ENCODE measurements at places on chromosomes 2 and 18.

DNA sequence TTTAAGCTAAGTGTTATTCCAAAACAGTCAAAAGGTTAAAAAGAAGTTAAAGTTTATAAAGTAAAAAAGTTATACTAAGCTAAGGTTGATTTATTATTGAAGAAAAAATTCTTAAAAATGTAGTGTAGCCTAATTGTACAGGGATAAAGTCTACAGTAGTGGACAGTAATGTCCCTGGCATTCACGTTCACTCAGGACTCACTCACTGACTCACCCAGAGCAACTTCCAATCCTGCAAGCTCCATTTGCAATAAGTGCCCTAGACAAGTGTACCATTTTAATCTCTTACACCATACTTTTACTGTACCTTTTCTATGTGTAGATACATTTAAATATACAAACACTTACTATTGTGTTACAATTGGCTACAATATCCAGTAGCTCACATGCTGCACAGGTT is 86.1 kb downstream of the CACNB4 start:
- DNase-seq = no peak

GRCh38 chr2:119011162-119011909 is 69.3 kb downstream of the MARCO start:
- peak; percentile 69 for DNase-seq

- DNase-seq = no peak
Measured at GRCh38 chr2:128414351-128414750, 95.7 kb upstream of the HS6ST1 start.

DNA sequence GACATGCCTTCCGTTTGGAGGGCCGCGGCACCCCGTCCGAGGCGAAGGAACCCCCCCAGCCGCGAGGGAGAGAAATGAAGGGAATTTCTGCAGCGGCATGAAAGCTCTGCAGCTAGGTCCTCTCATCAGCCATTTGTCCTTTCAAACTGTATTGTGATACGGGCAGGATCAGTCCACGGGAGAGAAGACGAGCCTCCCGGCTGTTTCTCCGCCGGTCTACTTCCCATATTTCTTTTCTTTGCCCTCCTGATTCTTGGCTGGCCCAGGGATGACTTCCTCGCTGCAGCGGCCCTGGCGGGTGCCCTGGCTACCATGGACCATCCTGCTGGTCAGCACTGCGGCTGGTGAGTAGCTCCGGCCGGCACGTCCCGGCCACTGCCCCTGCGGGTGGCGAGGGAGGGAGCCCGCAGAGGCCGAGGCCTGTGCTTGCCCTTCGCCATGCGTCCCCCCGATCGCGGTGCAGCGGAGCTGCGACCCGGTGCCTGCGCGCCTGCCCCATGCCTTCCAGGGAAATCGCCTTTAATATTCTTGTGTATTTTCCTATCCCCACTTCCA is 1.2 kb downstream of the BMPR2 start:
- peak; percentile 68 for DNase-seq

GRCh38 chr2:20596193-20596972 is 54.5 kb downstream of the HS1BP3 start:
- DNase-seq = no peak

- no peak for DNase-seq
Measured at GRCh38 chr2:197191940-197192322, 118.6 kb downstream of the ANKRD44 start.

- DNase-seq = peak; percentile 21
Measured at GRCh38 chr2:9629222-9630116, 1.3 kb downstream of the YWHAQ start.

- no peak for DNase-seq
Measured at GRCh38 chr2:45669032-45669486, 17.6 kb downstream of the PRKCE start.

DNA sequence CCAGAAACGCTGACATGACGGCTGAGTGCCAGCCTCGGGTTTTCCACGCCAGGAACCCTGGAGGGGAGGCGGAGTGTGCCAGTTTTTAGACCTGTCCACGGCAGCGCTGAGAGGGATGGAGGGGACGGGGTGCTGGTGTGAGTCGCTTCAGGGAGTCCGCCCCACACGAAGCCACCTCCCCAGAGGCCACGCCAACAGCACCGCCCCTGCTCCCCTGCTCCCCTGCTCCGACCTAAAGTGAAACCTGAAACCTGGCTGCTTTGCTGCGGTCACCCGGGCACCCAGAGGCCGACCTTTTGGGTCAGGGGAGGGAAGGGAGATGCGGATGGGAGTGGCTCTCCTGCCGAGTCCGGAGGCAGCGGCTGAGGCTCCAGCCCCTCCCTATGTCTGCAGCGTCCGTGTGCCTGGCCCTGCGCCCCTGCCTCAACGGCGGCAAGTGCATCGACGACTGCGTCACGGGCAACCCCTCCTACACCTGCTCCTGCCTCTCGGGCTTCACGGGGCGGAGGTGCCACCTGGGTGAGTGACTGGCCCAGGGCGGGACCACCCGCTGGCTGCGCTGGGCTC is 38.1 kb downstream of the SNED1 start:
- no peak for DNase-seq

GRCh38 chr18:79507076-79507545 is 111.4 kb downstream of the NFATC1 start:
- DNase-seq = peak; percentile 18
